ENCODE measurements at places on chromosomes 16 and 17.
A peak's percentile ranks its signal among the peaks of the same experiment; 100 is the strongest.

DNA sequence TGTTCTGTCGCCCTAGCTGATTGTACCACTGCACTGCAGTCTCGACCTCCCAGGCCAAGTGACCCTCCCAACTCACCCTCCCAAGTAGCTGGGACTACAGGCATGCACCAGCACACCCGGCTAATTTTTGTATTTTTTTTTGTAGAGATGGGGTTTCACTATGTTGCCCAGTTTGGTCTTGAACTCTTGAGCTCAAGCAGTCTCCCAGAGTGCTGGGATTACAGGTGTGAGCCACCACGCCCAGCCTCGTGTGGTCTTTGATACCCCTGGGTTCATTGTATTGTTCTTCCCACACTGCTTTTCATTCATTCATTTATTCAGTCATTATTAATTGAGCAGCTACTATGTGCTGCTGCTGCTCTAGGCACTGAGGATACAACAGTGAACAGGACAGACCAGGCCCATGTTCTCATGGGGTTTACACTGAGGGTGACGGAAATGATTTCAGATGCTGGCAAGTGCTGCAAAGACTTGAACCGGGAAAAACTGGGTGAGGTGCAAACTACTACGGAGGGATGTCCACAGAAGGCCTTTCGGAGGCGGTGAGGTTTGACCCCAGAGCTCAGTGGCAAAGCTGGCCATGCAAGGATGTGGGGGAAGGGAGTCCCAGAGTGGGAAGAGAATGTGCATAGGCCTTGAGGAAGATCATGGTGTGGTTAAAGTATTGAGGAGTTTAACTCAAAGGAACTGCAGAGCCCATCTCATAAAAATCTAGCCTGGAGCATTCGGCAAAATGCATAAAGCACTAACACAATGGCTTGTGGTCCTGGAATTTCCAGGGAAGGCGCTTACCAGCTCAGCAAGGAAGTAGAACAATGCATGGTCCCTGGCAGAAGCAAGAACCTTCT lies 10.9 kb downstream of the ABCC1 start:
- no peak for DNase-seq

DNA sequence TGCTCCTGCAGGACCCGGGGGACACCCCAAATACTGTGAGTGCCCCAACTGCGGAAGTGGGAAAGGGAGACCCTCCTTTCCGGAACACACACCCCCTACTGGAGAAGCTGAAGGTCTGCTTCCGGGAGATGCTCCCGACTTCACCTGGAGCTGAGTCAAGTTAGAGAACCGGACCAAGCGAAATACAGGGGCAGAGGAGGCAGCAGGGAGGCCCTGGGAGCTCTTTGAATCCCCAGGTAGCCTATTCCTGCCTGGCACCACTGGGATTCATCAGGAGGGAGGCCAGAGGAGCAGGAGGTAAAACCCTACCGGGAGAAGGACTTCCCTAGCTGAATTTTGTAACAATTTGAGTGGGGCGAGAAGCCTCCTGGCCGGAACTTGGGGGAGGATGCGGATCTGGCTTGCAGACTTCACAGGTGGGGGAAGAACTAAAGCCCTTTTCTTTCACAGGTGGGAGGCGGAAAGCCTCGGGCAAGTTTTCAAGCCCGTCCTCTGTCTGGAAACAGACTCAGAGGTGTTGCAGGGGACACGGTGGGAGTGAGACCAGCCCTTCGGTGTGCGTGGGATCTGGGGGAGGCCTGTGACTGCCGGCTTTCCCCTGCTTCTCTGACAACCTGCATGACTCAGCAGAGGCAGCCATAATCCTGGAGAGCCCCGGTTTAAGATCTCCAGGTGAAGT lies 22.4 kb upstream of the TEKT1 start:
- no peak for DNase-seq

- no peak for DNase-seq
Observed at GRCh38 chr17:14902803-14903202, 362.3 kb downstream of the PMP22 start.

- no peak for DNase-seq
Observed at GRCh38 chr16:83808573-83809014, 816 bp downstream of the HSBP1 start.

DNA sequence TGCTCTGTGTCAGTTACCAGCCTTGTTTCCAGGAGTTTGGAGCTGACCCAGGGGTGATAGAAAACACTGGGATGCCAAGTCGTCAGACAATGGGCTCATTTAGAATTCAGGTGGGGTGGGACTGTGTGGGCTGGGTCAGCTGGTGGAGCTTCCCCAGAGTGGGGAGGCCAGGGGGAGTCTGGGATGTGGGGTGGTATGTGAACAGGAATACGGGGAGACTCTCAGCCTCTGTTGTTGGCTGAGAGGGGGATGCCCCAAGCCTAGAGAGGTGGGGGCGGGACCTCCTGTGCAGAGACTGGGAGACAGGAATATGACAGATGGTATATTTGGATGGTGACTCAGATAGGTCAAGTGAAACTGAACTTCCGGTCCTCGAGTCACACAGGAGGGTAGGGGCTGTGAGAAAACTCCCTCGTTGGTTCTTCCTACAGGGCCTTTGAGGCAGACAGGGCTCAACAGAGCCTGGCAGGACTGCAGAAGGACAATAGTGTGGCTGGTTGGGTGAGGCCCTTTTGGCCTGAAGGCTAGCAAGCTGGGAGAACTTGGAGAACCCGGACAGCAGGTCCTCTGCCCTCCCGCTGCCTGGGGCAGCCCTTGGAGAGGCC lies 23.7 kb downstream of the CDH1 start:
- DNase-seq: peak; percentile 66

DNA sequence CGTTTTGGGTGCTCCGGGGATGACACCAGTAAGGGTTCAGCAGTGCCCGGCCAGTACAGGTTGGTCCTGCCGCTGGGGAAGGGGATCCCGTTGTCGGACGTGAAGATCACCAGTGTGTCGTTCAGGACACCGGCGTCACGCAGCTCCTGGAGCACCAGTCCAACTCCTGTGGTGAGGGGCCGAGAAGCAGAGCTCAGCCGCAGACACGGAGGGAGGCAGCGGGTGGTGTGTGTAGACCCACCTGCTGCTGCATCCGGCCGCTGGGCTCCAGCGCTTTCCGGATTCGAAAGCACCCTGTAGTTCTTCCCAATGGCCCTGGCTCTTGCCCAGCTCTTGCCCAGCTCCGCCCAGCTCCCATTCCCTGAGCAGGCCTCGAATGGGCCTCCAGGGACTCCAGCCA lies 8.0 kb downstream of the SGSH start:
- DNase-seq: no peak

- peak; percentile 46 for DNase-seq
Observed at GRCh38 chr16:46612121-46612520, 9.1 kb downstream of the SHCBP1 start.

- DNase-seq: peak; percentile 9
Observed at GRCh38 chr16:54286366-54287130, at the start of gene IRX3. TSS of gene IRX3 (minus strand) at chr16:54286787. CDS start at chr16:54286050, 737 bp downstream.

DNA sequence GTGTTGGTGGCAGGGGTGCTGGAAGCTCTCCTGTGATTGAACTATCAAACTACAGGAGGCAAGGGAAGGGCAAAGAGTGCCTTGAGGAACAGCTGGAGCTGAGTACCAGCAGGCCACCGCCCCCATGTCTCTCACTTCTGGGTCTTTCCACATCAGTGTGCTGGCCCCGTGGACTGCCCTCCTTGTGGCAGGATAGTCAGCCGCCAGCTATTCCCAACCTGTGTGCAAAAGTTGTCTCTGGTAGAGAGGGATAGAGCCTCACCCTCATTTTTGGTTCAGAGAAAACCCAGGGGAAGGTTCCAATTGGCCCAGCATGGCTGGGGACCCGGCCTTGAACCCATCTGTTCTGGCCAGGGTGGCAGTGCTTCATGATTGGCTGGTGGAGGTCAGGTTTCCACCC lies 211.8 kb downstream of the IRF8 start:
- DNase-seq: no peak

GRCh38 chr16:79805621-79806020 lies 205.1 kb upstream of the MAF start:
- DNase-seq: no peak

- no peak for DNase-seq
Observed at GRCh38 chr17:78200451-78200850, 13.3 kb downstream of the AFMID start.

- peak; percentile 57 for DNase-seq
Observed at GRCh38 chr17:60652454-60653247, 25.0 kb upstream of the BCAS3 start.

- DNase-seq: peak; percentile 8
Observed at GRCh38 chr16:66476328-66477027, 49.4 kb downstream of the BEAN1 start.

- DNase-seq: no peak
Observed at GRCh38 chr17:51362811-51363585, 102.7 kb downstream of the UTP18 start.

- no peak for DNase-seq
Observed at GRCh38 chr16:360698-361336, 8.3 kb upstream of the AXIN1 start.

DNA sequence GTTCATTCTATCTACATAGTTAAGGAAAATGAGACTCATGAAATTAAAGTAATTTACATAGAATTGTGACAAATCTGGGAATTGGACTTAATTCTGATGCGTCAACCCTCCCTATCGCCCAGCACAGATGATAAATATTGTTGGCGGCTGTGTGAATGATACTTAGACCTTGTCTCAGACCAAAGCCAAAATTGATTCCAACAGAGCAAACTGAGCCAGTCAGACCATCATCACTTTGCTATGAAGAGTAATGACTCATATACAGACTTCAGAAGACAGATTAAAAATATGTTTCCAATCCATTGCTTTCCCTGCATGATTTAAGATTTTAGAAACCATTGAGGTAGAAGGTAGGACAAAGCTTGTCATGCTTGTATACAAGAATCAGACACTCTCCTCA lies 1156.7 kb upstream of the CDH8 start:
- no peak for DNase-seq

- DNase-seq: peak; percentile 82
Observed at GRCh38 chr17:2137342-2138098, 82.6 kb downstream of the HIC1 start.

GRCh38 chr17:47736501-47737495 lies 3.8 kb downstream of the TBX21 start:
- DNase-seq: no peak

GRCh38 chr17:45823598-45823997 lies 21.1 kb upstream of the SPPL2C start:
- DNase-seq: no peak

GRCh38 chr17:45451131-45451530 lies 18.5 kb upstream of the ARHGAP27 start:
- DNase-seq: no peak

Data from inflammatory macrophage treated with lipopolysaccharide for 4 hours (primary cell).